ENCODE measurements at places on chromosomes 6 and 20. TPM values are rescaled to one million over a fixed set of nuclear protein-coding genes. Genes with fewer than 3 reads are reported as not detected.
A peak's percentile ranks its signal among the peaks of the same experiment; 100 is the strongest.

The RBPJL gene
- not detected for total RNA-seq

The DDX43 gene
- 0.54 TPM for total RNA-seq

The CST4 gene
- total RNA-seq, result not detected

The LST1 gene
- 0.73 TPM for total RNA-seq

GRCh38 chr6:159093609-159094443 lies 49.0 kb upstream of the TAGAP start:
- no peak for DNase-seq

GRCh38 chr6:26472549-26473290 lies 15.0 kb downstream of the BTN2A1 start:
- DNase-seq, result no peak

DNA sequence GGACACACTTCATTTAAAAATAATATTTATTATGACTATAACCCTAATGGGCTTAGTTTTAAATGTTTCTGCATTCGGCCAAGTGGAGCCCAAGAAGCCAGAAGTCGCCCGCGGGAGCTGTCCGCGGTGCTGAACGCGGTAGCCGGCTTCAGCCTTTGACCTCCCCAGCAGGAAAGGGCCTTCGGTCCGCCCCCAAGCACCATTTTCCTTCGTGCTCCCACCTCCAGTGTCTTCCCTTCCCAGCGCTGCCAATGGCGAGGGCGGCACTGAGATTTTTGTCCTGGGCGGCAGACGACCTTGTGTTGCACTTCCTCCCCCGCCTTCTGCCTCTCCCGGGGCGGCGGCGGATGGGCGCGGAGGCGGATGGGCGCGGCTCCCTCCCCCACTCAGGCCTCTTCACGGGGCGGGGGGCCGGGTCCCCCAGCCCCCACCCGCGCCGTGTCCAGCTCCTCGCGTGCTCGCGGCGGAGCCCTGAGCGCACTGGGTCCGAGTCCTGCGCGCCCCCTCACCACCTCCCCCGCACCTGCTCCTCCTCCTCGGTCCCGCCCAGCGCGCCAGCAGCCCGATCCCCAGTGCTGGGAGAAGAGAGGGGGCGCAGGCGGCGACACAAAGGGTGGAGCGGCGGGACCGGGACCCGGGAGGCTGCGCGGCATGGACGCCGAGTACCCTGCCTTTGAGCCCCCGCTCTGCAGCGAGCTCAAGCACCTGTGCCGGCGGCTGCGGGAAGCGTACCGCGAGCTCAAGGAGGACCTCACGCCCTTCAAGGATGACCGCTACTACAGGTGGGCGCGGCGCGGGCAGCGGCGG lies 23.6 kb upstream of the TMEM181 start:
- peak; percentile 24 for DNase-seq

GRCh38 chr20:3672547-3673171 lies 9.2 kb downstream of the ADAM33 start:
- no peak for DNase-seq

DNA sequence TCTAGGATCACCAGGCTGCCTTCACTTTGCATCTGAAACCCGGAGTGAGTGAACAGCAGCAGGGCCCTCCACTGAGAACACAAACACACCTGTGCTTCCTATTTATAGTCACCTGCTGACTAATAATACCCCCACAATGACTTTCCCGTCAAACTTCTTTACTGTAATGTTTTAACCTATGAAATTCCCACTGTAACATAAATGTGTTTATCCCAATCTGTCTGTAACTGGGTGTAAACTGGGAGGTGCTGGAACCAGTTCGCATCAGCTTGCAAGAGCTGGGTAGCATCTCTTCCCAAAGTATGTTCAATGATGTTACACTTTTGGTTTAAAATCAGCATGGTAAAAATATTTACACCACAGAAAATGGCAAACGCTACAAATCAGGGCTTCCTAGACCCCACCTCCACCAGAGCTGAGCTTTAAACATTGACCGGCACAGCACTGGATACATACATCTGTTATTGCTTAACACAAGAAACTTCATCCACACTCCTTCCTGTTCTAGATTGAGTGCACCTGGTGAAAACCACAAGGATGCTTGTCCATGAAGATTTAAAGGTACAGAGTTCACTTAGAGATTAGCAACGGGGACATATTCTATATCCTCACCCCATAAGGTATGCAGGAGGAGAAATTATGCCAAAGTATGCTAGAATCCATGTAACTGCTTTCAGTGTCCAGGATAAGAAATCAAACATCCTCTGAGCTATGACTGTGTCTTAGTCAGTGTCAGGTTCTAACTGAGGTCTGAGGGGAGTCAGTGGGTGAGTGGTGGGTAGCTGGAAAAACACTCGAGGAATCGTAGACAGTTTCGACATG lies 79.0 kb downstream of the ALDH8A1 start:
- no peak for DNase-seq

- no peak for DNase-seq
These were observed 1108.1 kb downstream of the GRIK2 start for GRCh38 chr6:102501615-102502014.

DNA sequence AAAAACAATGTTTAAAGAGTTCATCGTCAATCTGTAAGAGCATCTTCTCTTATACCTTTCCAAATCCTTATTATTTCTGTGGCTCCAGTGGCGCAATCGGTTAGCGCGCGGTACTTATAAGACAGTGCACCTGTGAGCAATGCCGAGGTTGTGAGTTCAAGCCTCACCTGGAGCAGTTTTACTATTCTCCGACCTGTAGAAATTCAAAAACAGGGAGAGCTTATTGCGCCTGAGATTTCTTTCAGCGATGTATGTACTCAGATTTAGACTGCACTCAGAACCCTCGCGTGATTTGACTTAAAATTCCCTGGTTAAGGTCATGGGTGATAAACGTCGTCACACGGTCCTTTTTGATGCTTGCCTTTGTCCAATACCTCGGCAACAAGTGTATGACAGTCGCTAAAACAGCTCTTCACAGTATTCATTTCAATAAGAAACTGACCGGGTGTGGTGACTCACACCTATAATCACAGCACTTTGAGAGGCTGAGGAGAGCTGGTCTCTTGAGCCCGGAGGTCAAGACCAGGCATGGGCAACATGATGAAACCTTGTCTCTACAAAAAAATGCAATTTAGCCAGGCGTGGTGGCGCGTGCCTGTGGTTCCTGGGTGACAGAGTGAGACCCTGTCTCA lies 11.9 kb downstream of the GPX5 start:
- DNase-seq, result peak; percentile 5

DNA sequence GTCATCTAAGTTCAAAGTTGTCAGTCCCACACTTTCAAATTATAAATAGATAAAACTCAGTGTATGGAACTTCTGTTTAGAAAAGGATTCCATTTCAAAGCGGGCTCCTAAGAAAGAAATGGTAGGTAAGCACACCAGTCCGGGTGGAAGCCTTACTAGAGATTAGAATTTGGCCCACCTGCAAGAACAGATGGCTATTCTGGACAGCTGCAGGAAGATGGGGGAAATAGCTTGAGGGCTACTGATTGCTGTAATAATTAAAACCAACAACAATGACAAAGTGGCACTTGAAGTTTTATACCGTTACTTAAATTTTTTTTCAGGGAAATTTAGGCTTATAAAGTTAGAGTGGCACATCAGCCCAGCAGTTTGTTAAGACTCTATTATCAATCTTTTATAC lies 83.3 kb downstream of the HIVEP2 start:
- DNase-seq, result peak; percentile 19

All from cerebellum (tissue), 4 donors.